Activated naive CD8-positive, alpha-beta T cell treated with anti-CD3 and anti-CD28 coated beads for 36 hours (primary cell): ENCODE measurements at places on chromosomes 7 and 10.

DNA sequence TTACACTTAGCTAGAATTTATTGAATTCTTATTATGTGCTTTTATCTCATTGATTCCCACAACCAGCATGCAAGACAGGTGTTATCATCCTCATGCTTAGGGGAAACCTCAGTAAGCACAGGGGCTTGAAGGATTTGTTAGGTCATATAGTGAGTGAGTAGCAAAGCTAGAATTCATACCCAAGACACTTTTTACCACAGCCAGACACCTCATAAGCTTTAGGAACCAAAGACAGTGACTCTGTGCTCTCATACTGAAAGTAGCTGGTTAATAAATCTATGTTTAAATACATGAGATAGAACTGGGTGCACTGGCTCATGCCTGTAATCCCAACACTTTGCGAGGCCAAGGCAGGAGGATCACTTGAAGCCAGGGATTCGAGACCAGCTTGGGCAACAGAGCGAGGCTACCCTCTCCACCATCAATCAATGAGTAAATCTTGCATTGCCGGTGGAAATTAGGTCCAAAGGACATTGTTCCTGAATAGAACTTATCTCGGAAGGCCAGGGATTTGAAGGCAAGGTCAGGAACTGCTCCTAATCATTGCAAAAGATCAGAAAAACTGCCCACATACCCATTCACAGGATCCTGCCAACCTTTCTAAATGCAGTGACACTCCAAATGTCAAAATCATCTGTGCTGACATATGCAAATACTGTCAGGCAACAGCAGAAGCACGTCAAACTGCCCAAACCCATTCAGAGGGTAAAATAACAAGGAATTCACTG, 523.5 kb downstream of the PARD3 start:
- no peak for DNase-seq

DNA sequence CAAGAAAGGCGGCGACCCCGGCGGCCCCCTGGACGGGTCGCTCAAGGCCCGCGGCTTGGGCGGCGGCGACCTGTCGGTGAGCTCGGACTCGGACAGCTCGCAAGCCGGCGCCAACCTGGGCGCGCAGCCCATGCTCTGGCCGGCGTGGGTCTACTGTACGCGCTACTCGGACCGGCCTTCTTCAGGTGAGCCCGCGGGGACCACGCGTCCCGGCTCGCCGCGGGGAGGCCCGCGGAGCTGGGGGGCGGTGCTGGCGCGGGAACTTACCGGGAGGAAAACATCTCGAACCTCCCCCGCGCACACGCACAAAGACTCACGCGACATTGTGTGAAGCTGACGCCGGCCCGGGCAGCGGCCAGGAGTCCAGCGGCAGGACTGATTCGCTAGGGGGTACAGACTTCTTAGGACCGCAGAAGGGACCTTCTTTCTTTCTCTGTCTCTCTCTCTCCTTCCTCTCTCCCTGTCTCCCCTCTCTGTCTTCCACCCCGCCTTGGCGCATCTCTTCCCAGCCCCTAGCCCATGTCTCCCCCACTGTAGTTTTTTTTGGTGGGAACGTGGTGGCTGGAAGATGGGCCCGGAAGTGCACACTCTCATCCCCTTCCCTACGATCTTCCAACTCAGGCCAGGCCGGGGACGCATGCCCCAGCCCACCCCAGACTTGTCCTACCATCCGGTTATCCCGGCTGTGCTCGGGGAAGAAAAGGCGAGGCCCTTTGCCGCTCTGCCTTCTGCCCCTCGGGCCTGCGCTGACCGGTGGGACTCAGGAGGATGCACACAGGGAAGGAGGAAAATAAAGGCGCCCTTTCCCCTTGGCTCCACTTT, 1.2 kb downstream of the EN2 start:
- DNase-seq = no peak

DNA sequence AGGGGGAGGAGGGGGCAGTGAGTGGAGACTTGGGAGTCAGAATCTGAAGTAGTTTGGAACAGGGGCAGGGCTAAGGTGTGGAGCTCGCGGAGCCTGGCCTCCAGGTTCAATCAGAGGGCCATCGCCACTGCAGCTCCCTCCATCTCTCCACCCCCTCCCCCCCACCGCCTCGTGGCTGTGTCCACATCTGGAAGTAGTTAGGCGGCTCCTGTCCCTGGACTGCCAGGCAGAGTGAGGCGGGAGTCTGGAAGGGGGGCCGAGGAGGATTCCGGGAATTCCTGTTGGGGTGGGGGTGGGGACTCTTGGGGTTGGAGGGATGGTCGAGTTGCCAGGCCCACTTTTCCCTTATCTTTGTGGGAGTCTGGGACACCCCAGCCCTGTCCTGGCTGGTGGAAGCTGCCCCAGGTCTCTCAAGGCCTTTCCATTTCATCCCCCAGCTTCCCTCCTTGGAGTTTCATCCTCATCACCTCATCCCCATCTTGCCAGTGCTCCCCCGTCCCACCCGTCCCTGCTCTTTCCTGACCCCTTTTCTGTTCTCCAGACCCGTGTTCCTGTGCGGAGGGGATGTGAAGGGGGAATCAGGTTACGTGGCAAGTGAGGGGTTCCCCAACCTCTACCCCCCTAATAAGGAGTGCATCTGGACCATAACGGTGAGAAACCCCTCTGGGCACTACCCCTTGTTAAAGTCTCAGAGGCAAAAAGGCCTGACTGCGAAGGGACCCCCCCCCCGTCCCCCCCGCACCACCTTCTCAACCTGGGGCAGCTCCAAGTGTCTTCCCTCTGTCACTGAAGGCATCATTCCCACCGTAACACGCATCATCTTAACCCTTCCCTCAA, 944 bp downstream of the PCOLCE start:
- DNase-seq = no peak

- no peak for DNase-seq
Measured at GRCh38 chr10:47114680-47115186, 185.3 kb upstream of the GDF10 start.

- peak; percentile 29 for DNase-seq
Measured at GRCh38 chr10:70174058-70174741, 3.9 kb upstream of the SAR1A start.

DNA sequence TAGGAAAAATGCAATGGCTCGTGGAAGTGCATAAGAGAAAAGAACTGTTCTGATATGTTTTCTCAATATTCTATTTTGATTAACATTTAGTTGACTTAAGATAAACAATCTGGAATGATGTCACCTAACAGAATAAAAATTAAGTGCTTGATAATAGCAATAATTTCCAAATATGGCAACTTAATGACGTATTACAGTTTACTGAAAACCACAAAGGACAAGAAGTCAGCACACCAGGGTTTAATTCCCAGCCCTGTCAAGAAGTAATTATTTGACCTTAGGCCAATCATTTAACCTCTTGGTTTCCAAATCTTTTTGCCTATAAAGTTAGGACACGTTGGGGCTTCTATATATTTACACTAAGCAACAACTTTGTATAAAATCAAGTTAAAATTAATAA, 95.7 kb downstream of the CABCOCO1 start:
- DNase-seq = no peak

GRCh38 chr10:107747851-107748250, 583.3 kb upstream of the SORCS1 start:
- no peak for DNase-seq

DNA sequence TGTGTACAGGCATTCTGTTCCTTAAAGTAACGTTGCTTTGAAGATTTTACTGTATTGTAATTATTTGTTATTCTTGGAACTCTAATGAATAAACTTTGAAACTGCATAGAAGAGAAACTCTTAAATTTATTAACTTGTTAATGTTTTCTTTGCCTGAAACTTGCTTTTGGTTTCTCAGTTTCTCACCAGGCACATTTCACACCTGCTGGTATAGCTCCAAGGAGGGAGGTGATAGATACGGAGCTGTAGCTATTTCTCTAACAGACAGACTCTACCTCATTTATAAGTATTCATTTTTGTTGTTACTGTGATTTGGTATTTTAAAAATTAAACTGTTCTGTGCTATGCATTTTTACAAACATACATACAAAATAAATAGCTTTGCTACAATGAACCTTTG, 32.7 kb downstream of the R3HCC1L start:
- no peak for DNase-seq

DNA sequence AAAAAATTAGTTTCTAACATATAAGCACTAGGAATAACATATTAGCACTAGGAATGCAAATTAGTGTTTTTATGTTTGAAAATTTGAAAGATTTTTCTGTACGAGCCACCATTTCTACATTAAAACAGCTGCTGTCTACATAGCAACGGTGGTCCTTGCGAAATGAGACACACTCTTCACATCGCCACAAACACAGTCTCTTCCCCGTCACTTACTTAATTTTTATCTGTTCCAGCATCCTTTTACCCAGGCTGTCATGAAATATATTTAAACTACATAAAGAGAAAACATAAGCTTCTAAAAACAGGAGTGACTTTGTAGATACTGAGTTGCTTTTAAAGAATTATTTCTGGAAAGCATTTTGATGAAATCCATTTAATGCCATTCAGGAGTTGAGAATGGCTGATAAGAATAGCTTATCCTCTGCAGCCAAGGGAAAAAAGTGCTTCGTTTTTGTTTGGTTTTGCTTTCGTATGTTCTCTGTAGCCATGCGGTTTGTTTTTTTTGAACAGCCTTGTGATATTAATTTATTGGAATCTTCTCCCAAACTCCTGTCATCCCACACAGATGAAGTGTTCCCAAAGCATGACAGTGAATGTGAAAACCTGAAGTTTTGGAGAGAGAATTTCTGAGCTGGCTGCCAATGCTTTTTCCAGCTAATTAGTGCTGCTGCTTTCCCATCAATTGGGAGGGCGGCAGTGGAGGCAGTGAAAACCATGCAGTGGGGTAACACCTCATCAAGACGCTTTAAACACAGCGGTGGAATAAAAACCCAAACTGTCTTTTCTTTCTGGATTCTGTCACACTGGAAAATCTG, 603.7 kb upstream of the ADARB2 start:
- DNase-seq = no peak

GRCh38 chr7:138433583-138434443, 26.2 kb upstream of the TRIM24 start:
- no peak for DNase-seq

DNA sequence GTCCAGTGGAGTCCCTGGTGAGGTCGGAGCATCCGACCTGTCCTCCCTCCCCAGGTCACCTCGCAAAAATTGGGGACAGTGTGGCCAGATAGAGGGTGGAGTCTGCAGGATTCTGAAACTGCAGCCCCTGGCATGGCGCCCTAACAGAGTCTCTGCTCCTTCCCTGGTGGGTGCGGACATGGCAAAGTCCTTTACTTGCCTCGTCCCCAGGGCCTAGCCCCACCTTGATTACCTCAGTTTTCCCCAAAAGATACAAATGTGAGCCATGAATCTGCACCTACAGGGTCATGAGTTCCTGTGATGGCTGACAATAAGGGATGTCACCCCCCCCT, 47.7 kb downstream of the NPVF start:
- no peak for DNase-seq

DNA sequence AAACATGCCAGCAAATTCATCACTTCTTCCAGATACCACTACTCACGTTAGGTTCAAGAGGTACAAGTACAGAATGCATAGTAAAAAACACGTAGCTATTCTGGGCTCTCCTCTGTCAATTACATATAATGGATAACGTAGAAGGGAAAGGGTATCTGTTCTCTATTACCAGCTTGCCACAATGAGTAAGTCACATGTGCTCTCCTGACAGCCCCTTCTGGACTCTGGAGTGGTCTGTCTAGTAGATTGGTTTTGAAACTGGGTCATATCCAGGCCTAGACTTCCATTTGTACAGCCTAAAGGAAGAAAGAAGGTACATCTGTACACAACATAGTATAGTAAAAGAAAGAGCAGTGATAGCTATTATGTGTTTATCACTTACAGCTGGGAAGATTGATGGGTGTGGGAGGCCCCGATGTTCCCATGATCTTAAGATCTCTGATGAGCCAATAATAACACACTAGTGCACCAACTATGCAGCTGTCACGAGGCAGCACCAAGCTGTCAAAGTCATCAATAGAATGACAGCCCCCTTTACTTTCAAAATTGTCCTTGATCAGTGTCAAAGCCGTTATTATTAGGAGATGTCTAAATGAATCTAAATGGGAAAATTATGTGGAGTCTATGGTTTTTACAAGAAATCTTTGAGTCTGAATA, 161.9 kb upstream of the AGK start:
- no peak for DNase-seq

DNA sequence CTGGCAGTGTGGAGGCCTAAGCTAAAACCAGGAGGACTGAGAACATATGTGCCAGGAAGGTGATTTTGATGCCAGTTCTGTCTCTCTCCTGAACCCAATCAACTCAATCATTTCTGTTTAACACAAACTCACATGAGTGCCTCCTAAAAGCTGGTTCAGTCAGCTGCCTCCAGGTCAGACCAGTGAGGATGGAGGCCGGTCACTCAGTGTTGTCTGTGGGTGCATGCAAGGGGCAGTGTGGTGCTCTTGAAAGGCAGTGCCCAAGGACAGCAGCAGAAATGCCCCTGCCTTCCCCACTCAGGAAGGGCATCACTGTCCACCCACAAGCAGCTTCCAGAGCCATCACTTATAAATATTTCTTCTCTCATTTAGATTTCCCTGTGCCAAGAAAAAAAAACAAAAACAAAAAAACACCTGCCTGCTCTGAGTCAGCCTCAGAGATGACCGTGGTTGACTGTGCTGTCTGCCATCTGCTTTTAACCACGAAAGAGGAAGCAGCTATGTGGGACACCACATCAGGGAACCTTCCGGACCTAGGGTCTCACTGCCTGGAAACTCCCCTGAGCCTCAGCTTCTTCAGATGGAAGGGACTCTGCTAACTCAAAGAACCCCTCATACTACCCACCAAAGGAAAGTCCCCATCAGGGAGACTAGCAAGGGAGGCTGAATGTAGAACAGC, 39.1 kb downstream of the VOPP1 start:
- peak; percentile 84 for DNase-seq

DNA sequence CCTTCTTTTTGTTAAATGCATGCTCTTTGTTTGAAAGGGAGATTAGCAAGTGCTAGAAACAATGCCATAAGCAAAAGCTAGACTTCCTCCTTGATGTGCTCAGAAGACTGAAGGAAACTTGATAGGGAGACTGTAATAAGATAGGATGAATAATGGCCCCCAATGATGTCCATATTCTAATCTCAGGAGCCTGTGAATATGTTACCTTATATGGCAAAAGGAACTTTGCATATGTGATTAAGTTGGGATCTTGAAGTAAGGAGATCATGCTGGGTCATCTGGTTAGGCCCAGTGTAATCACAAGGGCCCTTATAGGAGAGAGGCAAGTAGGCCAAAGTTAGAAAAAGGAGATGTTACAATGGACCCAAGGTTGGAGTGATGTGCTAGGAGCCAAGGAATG, 13.6 kb upstream of the LIPM start:
- no peak for DNase-seq

GRCh38 chr7:3371601-3372000, 70.5 kb downstream of the SDK1 start:
- no peak for DNase-seq

GRCh38 chr7:128235471-128235870, 5.6 kb upstream of the LEP start:
- DNase-seq = no peak

DNA sequence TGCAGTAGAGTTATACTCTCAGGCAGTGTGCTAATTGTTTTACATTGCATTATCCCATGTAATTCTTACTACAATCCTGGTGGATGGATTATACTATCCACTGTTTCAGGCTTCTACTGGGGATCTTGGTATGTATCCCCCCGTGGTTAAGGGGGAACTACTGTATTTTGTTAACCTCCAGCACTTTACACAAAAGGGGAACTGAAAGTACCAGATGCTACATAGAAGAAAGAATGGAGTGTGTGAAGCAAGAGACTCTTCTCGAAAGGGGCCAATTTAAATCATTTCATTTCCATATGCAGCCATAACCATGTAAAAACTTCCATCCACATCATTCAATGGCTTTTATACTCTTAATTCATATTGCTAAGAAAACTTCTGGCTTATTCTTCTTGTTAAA, 69.4 kb downstream of the C1GALT1 start:
- DNase-seq = no peak
